Suppressor macrophage (primary cell): ENCODE measurements at places on chromosomes 1 and 21.

DNA sequence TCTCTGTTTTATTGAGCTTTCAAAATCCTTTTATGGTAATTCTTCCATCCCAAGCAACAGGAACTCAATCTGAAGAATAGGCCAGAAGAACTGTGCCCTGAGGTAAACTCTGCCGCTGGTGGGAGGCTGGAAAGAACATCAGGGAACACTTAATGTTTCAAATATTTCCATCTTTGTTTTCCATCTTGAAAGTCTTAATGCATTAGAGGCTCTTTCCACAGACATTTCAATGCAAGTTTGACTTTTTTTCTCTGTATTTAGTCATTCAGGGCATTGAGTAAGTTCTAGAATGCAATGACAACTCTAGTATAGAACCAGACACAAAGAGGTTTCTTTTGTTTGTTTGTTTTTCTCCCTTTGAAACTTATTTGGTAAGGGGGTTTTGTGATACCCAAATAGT lies 61.5 kb downstream of the KIAA0040 start:
- DNase-seq = peak; percentile 24

DNA sequence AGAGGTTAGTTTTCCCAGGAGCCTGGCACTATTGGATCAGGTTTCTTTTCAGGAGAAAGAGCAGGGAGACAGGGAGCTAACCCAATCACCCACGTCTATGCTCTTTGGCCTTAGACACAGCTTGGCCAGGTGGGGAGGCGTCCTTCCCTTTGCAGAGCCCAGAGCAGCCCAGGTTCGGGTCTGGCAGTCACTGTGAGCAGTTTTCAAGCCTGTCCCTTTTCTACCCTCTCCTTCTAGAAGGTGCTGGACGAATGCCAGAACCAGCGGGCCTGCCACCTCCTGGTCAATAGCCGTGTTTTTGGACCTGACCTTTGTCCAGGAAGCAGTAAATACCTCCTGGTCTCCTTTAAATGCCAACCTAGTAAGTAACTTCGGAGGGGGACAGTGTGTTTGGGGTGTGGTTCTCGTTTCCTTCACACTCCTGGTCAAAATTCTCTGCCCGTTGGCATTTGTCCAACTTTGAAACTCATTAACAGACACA lies 44.9 kb downstream of the EVA1C start:
- DNase-seq = no peak

DNA sequence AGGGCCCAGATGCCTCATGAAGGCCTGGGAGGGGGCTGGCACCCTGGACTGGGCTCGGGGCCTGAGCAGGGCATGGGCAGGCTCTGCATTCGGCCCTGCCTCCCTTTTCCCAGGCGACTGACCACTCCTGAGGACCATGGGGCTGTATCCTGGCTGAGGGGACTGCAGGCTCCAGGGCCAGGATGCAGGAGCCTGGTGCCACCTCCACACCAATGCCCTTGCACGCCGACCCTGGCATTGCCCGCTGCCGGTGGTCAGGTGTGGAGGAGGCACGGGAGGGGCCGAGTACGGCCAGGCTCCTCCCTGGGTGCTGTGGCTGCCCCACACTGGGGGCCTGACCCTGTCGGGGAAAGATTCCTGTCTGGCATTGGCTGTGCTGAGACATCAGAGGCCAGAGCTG lies 128.9 kb downstream of the SIK1 start:
- no peak for DNase-seq

DNA sequence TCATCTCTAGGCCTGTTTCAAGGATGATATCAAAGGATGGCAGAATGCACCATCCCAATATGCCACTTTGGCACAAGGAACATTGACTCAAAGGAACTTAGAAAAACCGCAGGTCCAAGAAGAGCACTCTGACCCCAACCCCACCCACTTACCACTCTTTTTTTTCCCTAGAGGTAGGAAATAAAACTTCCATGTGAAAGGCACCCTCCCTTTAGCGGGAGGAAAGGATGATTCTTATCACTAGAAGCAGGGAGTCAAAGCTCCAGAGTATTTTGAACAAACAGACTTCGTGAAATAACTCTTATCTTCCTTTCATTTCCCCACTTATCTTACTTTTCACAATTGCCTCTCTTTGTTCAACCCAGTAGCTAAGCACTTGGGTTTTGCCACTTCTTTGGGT lies 22.2 kb downstream of the PSMG1 start:
- no peak for DNase-seq

DNA sequence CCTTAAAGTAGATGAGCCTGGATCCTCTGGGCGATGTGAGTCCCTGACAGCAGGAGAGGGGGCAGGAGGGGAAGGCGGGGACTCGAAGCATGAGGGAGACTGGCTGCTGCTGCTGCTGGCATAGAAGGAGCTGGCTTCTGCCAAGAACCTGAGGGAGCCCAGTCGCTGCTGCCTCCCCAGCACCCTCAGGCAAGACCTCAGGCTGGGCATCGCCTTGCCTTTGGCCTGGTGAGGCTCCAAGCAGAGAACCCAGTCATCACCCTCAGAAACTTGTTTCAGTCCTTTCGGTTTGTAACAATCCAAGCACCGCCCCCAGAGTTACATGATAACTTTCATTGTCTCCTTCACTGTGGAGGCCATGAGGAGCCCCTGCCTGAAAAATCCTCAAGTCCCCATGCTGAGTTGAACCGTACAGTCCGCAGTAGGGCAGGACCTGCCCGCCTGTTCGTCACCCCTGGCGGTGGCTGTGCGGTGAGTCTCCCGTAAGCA lies 38.8 kb downstream of the POFUT2 start:
- no peak for DNase-seq

DNA sequence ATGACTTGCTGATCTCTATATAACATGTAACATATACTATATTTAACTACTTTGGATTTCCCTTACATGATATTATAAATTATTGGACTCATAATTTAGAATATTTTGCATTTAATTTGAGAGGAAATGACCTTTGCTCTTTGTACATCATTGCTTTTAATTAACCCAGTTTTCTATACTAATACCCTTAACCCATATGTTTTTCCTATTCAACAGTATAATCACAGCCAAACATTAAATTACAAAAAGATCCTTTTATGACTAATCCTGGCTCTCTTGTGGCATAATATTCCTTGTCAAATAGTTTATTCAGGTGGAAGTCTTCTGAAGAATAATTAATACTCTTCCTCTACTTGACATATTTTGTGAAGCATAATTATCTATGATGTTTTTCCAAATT lies 56.0 kb upstream of the GPR52 start:
- DNase-seq = no peak

- DNase-seq = no peak
These were observed 64.1 kb downstream of the ANGPTL1 start for GRCh38 chr1:178806665-178807300.

- no peak for DNase-seq
These were observed 107.7 kb downstream of the ADSS2 start for GRCh38 chr1:244344001-244344400.

- no peak for DNase-seq
These were observed 8.1 kb upstream of the ZNF687 start for GRCh38 chr1:151273924-151274466.

DNA sequence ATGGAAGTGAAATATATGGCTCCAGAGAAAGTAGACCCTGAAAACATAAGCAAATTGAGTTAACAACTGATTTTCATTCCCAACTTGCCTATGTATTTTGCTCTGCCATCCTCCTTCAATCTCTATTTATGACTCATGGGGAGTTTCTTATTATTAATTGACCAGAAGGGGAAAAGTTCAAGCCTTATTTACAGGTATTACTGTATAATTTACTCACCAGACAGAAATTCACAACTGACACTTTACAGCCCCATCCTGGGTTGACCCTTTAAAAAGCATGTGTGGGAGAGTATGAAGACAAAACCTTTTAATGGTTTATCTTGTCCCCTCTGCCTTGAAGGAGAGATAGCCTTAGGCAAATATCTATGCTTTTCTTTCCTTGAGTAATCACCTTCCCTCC lies 39.8 kb upstream of the C1orf53 start:
- DNase-seq = no peak

DNA sequence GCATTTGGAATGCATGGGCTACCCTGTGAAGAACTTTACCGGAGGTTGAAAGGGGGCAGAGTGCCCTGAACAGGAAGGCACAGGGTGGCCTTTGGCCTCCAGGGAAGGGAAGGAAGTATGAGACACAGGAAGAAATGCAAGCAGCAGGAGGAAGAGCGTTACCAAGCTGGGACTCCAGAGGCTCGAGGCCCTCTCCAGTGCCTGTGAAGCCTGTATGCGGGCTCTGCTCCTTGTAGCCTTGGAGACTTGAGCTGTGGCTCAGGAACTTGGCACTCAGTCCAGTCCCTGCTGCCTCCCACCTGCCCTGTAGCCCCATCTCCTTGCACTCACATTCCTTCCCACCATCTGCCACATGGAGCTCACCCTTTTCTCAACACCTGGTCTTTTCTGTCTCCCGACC lies 33.5 kb upstream of the RNF19B start:
- DNase-seq = peak; percentile 64

DNA sequence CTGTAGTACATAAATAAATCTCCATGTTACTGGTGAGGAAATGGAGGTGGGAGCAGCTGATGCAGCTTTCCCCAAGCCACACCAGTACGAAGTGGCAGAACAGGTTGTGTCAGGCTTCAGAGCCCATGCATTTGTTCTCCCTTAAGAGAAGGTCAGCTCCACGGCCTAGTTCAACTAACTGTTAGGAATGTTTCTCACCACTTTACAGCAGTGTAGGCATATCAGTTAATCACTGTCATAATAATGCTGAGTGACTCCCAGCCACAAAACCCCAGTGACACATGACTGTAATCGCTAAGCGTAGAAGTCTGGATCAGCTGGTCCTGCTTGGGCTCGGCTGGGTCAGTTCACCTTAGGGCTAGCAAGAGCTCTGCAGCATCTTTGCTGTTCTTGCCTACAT lies 90.4 kb downstream of the VPS26C start:
- DNase-seq = no peak
